ENCODE measurements at places on chromosomes 5 and 9.

GRCh38 chr5:178392931-178393394 lies 160.4 kb upstream of the PHYKPL start:
- no peak for DNase-seq

- DNase-seq = no peak
Observed at GRCh38 chr9:113416149-113416721, 5.7 kb downstream of the C9orf43 start.

GRCh38 chr5:137778772-137779564 lies 24.8 kb upstream of the HNRNPA0 start:
- DNase-seq = no peak

- no peak for DNase-seq
Observed at GRCh38 chr5:124627815-124628595, 118.4 kb downstream of the ZNF608 start.

DNA sequence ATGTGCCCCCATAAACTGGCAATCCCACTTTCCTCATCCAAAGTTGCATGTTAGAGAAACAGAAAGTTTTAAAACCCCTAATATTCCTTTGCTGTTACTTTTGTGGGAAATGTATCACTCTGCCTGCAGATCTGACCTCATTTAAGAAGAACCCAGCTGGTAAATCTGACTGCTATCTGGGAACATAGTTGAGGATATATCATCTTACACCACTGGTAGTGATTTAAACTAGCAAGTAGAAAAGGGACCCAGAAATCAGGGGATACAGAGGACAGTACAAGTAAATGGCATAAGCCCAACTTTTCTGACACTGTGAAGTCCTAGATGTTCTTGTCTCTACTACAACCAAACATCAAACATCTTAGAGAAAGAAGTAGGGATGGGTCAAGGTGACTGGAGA lies 1060.5 kb upstream of the DMAC1 start:
- no peak for DNase-seq

DNA sequence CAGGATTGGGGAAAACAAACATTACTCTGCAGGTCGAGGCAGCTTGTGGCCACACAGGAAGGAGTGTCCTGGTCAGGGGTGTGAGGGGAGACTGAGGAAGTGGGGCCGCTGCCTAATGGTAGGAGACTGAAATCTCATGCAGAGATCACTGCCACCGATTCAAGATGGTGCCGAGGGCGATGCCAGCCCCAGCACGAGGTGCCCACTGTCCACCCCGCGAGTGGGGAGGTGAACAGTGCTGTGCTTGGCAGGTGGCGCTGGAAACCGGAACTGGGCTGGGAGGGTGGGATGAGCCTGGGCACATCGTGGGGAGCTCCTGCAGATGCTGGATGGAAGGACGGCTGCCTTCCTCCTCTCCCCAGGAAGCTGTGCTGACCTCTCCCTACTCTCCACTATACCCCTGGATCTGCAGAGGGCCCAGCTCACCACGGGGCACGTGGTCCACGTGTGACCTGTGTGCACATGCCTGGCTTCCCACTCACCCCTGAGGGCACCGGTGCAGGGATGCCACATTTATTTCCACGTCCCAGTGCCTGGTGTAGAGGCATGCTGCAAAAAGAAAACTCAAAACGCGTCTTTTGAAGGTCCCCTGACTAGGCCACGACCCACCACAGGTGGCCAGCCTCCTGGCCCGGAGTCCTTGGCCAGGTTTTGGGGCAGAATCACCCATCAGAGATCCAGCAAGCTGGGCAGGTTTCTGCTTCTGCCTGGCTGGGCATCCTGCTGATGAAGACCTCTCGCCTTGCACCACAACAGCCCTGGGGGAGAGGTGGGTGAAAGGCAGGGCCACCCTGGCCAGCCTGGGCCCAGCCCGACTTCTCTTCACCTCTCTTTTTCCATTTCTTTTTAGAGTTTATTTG lies 71.7 kb upstream of the FCN1 start:
- DNase-seq = no peak

DNA sequence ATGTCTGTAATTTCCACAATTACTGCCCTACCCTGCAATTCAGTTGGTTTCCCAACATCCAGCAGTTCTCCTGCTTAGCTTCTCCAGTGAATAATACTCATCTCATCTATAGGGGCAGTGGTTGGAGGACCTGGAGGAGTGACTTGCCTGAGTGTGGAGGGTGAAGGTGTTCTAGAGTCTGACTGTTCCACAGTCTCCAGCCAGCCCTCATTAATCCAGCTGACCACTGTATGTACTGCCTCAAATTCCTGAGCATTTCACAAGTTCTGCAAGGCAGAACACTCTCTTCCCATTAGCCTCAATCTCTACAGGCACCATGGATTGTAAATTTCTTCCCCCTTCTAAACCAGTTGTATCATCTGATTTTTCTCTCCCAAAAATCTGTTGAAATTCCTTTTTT lies 147.4 kb upstream of the NFIL3 start:
- no peak for DNase-seq

DNA sequence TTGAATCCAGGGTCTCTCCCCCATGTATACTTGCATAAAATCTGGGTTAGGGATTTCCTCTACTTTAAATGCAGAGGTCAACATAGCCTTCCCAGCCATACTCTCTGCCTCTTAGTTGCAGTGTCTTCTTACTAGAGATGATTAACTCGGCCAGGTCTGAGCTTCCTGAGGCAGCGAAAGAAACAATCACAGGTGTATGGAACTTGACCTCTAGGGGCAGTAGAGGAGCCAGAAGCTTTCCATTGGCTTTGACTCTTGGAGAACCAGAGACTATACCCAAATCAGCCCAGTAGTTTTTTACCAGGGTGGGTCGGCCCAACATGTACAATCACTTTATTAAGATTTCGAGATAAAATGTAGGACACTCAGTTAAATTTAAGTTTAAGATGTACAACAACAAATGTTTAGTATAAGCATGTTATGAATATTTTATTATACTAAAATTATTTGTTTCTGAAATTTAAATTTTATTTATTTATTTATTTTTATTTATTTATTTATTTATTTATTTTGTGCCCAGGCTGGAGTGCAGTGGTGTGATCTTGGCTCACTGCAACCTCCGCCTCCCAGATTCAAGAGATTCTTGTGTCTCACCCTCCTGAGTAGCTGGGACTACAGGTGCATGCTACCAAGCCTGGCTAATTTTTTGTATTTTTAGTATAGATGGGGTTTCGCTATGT lies 48.0 kb upstream of the DMRT3 start:
- no peak for DNase-seq

GRCh38 chr5:146052780-146053179 lies 52.6 kb downstream of the PLAC8L1 start:
- DNase-seq = no peak

DNA sequence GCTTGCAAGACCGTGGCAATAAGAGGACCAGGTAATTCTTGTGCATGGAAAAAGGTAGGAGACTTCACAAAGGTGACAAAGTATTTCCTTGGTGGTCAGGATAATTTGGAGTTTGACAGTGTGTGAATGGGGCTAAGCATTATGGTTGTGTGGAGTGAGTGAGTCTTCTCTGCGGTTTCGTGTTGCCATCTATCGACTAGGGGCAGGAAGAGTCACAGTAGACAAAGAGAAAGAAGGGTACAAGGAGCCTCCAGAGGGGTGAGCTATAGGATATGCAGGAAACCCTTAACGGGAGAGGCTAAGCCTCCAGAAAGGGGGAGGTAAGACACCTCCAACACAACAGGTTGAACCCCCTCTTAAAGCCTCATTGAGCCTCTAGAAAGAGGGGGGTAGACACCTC lies 64.0 kb upstream of the RANBP6 start:
- no peak for DNase-seq

DNA sequence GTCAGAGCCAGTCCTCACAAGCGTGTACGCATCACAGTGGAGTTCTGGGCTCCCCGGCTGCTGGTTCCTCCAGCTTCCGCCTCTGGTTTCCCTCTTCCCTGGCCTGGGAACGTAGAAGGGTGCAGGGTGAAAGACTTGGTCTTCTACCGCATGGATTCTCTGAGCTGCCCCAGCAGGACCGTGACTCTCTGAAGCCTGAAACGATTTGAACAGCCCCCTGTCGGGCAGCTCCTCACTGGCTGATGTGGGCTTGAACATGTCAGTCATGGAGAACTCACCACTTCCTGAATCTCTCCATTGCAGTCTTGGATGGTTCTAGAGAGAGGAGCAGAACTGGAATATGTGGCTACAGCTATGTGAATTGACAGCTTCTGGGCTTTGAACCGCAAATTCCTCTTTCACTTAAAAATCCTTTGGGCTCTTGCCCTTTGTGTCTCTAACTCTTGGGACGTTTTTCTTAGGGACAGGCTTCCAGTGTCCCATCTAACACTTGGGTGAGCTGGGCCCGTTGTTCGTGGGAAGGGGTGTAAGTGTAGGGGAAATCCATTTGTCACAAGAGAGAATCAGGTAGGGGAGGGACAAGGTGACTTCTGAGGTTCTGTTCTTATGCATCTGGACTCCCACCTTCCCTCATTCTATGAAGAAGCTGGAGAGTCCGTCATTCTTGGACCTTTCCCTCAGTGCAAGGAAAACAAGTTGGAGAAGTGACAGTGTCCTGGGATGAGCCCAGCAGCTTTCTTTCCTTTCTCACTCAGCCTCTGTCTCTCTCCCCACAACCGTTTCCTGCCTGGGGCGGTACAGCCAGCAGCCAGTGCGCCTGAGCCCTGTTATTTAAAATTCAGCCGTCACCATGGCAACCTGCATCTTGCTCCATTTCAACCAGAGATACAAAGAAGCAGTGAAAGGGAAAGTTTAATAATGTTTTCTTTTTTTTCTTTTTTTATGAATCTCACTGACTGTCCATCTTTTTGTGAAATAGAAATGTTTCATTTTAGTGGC lies 84.7 kb downstream of the PTTG1 start:
- peak; percentile 81 for DNase-seq

GRCh38 chr9:69012696-69013381 lies 1.1 kb downstream of the PRKACG start:
- no peak for DNase-seq

GRCh38 chr5:171420431-171421241 lies 1.2 kb downstream of the FGF18 start:
- peak; percentile 73 for DNase-seq

GRCh38 chr9:99050924-99051323 lies 54.0 kb upstream of the TGFBR1 start:
- DNase-seq = no peak

- no peak for DNase-seq
Observed at GRCh38 chr5:151150471-151151262, 6.9 kb downstream of the ANXA6 start.

GRCh38 chr5:160649304-160649703 lies 202.7 kb downstream of the ATP10B start:
- DNase-seq = no peak

GRCh38 chr5:118302786-118303185 lies 685.6 kb downstream of the DTWD2 start:
- DNase-seq = no peak

DNA sequence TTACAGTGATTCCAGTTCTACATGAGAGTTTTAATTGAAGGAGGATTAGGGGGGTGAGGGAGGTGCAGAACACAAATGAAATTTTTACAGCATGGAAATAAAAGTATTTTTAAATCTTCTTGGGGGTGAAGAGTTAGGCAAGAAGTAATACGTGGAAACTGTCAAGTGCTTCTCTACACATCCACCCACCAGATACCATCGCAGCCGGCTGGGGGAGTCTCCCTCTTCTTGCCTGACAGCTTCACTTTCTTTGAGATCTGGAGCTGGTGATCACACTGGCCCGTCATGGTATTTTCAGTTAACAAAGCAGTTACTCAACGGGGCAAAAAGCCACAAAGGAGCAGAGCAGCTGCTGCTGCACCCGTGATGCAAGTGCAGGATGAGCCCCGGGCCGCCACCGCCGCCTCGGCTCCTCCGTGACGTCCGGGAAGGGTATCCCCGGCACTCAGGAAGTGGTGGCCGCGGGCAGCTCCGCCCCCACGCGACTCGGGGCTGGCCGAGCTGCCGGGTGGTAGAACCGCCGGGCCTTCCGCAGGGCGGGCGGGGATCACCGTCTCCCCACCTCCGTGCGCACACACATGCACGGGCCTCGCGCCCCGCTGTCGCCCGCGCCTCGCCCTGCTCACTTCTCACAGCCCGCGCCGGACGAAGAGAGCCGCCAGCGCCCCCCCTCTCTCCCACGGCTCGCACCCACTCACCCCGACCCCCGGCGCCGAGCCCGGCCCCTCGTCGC lies 2.4 kb upstream of the NR4A3 start:
- peak; percentile 96 for DNase-seq

DNA sequence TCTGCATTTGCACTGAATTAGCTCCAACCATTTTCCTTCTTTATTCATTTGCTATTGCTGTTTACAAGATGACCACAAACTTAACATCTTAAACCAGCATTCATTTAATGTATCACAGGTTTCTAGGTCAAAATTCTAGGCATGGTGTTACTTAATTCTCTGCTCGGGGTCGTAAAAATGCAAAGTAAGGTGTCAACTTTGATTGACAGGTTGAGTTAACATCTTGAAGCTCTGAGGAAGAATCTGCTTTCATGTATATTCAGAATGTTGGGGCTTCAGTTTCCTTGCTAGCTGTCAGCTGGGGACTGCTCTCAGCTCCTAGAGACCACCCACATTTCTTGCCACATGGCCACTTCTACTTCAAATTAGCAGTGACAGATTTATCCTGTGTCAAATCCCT lies 348.7 kb upstream of the GRIN3A start:
- no peak for DNase-seq

- no peak for DNase-seq
Observed at GRCh38 chr5:75367401-75367800, 30.4 kb downstream of the HMGCR start.

DNA sequence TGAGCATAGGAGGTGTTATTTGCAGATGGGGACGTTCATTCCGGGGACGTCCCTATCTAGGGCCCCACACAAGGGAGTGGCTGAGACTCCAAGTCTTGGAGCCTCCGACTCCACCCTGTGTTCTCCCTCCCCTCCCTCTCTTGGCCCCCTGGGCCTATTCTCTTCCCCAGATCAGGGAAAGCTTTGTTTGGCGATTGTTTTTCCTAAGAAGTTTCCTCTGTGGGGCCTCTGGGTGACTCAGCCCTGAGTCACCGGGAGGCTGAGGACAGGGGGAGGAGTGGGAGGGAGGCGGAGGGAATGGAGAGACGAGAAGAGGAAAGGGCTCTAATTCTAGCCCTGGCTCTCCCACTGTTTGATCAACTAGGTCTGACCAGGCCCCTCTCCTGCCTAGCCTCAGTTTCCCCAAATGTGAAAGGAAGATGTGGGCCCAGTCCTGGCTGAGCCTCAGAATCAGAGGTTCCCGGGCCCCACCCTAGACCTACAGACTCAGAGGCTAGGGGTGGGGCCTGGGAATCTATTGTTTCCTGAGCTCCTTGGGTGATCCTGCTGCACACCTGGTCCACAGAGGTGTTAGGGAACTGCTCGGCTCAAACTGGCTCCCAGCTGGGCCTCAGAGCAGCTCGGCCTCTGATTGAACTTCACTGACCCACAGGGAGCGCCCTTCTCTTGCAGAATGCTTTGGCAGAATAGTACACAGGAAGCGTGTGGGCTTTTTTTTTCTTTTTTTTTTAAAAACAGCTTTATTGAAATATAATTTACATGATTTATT lies 19.2 kb downstream of the GSN start:
- peak; percentile 93 for DNase-seq

GRCh38 chr5:149381986-149382338 lies 2.9 kb upstream of the IL17B start:
- DNase-seq = peak; percentile 66

- no peak for DNase-seq
Observed at GRCh38 chr9:16002816-16003215, 450.0 kb downstream of the CCDC171 start.
